ENCODE measurements at places on chromosomes 2 and 18.

- no peak for DNase-seq
Measured at GRCh38 chr2:57876313-57876712, 170.3 kb upstream of the VRK2 start.

- DNase-seq = no peak
Measured at GRCh38 chr2:187654535-187654934, 100.3 kb upstream of the TFPI start.

GRCh38 chr2:96798733-96799622 lies 17.1 kb upstream of the CNNM3 start:
- no peak for DNase-seq

DNA sequence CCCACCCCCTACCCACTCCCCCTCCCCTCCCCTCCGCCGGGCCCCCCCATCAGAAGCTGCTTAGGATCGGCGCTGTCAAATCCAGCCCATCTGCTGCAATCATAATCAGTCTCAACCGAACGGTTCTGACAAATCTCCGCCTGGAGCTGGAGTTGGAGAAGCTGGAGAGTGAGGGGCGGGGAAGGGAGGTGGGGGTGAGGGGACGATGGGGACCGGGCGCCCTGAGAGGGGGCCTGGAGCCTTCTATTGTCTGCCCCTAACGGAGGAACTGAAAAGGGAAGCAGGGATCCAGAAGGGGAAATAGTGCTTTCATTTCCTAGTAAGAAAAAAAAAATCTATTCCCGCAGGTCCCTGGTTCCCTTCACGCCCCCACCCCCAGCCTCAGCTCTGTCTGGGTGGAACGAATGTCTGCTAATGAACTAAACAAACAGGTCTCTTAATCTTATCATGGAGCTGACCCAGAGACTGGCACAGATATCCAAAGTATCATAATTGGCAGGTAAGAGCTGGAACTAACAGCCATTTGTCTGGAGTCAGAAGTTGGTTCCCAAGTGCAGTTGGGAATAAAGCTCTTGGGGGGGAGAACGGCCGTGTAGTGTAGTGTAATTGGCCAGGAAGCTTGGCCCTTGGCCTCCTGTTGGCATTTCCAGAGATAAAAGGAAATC lies 301.2 kb downstream of the NCKAP5 start:
- DNase-seq = no peak

GRCh38 chr2:182452456-182452990 lies 25.7 kb upstream of the PDE1A start:
- DNase-seq = no peak

GRCh38 chr18:11653521-11653920 lies 35.5 kb upstream of the GNAL start:
- no peak for DNase-seq

Data from stimulated activated CD8-positive, alpha-beta memory T cell treated with anti-CD3 and anti-CD28 coated beads, Interleukin-7, amount 100 ng/mL, for 1 hour (primary cell).